ENCODE measurements at places on chromosomes 4 and X.

DNA sequence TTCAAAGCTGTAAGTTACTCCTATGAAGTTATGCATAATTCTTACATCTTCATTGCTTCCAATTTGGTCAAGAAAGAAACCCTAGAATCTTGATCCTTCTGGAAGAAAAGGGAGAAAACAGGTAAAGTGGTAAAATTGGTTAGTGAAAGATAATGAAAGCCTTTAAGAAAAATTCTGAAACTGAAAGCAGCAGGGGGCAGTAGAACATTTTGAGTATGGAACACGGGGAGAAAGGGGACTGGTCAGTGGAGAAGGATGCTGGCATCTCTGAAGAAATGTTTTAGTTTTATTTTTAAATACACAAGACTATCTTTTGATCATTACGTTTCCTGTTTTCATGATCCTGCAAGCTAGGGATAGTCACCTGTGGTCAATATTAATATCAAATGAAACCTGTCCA is 54.3 kb downstream of the SLIT2 start:
- DNase-seq, result peak; percentile 32

GRCh38 chr4:99863804-99864203 is 30.4 kb downstream of the LAMTOR3 start:
- DNase-seq, result peak; percentile 18

GRCh38 chrX:134542485-134542884 is 82.5 kb downstream of the HPRT1 start:
- peak; percentile 71 for DNase-seq

DNA sequence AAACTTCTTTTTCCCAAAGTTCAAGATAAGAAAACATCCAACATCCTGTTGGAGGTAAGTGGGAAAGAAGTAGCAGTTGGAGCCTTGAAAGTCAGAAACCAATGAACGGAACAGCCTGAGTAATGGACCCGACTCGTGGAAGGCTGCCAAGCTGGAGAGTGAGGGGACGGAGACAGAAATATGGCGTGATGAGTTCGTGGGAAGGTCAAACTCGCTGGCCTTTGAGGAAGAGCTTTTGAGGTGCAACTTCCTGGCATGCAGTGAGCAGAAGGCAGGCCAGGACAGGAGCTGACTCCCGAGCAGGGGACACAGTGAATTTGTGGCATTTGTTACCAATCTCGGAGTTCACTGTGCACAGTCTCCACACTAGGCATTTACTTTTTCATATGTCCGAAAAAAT is 1.0 kb upstream of the TRIML1 start:
- no peak for DNase-seq

- no peak for DNase-seq
Measured at GRCh38 chr4:6495736-6496135, 23.3 kb upstream of the PPP2R2C start.

DNA sequence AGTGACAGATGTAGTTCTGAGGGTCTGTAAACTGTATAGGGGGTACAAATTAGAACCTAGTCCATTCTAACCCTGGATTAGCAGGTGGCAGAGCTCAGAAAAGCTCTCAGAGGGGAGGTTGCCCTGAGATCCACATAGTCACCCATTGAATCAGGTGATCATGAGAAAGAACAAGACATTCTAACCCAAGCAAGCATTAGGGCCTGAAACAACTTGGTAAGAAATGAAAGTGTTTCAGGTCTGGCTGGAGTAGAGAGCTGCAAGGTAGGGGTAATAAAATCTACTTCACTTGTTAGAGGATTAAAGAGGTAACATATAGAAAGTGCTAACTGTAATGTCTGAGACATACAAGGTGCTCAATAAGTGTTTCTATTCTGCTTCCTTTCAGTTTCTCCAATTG is 8.8 kb upstream of the BMP2K start:
- no peak for DNase-seq

DNA sequence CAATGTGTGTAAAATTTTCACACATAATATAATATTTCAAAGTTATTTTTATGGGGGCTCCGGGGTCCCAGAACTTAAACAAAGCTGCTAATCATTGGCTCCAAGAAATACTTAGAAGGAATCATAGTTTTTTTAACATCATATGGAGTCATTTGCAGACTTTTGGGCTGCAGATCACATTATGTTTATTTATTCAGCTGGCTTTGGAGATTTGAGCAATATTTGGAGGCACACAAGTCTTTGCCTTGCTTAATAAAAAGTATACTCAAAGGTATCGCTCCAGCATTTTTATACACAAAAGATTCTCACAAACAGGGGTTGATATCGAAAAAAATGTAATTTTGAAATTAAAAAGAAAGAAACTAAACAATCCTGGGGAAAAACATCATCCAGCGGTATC is 382.5 kb upstream of the TENM3 start:
- peak; percentile 5 for DNase-seq

DNA sequence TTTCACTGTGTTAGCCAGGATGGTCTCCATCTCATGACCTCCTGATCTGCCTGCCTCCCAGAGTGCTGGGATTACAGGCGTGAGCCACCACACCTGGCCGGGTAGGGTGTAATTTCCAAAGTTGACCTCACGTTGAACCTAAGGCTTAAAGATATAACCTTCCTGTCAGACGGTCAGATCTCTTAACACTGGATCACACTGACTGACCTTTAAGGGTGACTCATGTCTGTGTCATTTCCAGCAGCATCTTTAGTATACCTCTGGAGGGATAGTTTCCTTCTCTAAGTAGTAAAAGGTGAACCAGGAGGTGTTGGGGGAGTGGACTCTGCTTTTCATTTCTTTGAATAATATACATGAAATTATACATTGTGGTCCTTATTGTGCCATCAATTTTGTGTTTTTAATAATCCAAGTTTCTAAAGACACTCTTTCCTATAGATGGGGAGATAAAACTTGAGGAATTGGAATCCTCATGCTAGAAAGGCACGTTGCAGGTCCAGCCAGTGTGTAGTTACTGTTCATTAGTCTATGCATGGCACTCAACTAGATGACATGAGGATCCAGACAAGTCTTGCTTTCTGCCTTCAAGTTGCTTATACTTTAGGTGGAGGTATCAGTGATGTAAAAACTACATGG is 45.7 kb downstream of the ARHGAP10 start:
- no peak for DNase-seq

DNA sequence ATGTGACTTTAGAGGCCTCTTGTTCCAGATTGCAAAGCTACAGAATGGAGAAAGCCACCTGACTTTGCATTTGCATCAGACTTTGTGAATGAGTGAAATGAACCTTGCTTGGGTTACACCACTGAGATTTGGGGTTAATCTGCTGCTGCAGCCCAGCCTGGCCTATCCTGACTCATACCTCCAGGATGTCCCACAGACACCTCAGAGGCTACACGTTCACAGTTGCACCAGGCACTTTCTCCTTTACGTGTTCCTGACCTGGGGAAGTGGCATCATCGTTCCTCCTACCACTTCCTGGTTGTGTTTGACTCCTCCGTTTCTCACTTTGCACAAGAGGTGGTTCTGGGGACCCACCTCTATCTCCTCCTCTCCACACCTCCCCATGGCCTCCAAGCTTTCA is 9.2 kb upstream of the SORCS2 start:
- DNase-seq, result no peak

DNA sequence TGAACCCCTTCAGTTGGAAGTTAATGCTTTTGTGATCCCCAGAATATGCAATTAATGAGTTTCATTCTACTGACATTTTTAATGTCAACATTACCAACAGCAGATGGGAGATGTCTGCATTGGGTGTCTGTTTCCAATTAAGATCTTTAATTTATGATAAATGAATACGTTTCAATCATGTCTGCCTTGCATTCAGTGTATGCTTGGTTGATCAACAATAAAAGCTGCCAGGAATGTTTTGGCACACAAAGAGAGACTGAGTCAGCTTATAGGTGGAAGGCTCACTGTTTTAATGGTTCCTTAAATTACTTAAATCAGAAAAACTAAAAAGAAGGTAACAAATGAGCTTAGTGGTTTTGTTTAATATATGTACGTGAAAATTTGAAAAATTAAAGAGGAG is 359.9 kb upstream of the CNKSR2 start:
- DNase-seq, result no peak

GRCh38 chr4:53676402-53676871 is 85.2 kb upstream of the LNX1 start:
- DNase-seq, result no peak

GRCh38 chr4:53185869-53186585 is 179.8 kb downstream of the SCFD2 start:
- DNase-seq, result peak; percentile 65

DNA sequence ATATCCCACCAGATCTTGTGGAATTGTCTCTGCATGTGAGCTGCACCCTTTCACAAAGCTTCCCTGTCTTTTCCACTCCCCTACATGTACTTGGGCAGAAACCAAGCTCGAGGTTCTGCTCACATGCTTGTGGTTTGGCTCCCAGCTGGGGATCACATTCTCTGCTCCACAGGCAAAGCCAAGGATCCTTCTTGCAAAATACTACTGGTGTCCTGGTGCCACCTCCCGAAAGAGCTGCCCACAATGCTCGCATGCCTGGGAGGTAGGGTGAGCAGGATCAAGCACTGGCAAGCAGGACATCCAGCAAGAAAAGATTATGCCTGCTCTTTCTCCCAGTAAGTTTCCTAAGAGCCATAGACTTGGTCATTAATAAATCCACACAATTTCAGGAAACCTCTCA is 45.1 kb upstream of the PPARGC1A start:
- DNase-seq, result peak; percentile 92

GRCh38 chr4:37002625-37003024 is 241.9 kb upstream of the NWD2 start:
- DNase-seq, result no peak

- peak; percentile 97 for DNase-seq
Measured at GRCh38 chr4:13988353-13989305, 361.1 kb upstream of the BOD1L1 start.

DNA sequence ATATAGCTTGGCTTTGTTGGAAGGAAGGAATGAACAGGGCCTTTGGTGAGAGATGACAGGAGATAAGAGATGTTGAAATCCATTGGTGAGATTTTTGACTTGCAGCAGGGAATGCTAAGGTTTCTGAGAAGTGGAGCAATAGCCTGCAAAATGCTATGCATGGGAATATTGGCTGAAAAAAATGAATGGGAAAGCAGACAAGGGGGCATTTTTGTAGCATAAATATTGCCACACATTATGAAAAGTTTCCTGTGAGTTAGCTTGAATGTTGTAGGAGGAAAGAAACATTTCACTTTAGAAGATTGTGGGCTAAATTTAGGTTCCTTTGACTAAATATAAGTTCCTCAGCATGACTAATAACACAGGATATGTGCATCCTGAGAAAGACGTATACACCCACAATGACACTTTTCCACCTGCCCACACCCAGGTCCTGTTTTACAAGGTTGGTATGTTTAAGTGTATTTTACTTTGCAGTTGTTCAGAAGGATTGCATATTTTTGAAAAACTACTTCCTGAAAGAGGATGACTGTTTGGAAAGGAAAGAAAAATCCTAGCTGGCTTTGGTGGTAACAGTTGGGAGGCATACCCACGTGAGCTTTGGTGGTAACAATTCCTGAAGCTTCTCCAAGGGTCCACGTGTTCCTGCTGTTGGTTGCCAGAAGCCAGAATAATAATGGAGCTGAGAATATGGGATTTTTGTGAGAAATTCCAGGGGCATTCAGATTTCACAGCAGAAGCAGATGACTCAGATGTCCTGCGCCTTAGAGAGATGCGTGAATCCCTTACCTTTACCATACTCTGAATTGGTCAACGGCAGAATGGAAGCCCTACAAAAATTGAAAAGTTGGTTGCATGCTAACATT is 28.5 kb downstream of the PHEX start:
- peak; percentile 3 for DNase-seq

DNA sequence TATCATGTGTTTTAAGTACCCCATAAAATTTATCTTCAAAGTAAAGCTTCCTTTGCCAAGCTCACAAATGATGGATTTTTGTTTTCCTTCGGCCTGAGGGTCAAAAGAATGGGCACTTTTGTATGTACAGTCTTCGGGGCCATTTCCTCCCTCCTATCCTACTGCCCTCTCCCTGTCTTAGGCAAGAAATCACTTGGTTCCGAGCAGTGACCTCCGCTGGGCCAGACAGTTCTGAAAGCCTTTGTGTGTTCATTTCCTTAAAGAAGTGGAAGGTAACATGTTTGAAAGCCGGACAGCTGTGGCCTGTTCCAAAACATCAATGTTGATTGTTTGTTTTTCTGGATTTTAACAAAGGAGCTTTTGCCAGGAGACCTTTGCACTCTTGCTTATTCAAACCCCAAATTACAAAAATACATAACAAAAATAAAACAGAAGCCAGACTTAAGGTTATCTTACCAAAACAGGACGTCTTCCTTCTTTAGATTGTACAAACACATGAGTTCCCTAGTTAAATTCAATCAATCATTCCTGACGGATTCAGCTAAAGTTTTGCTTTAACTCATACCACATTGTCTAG is 110.6 kb upstream of the LIMCH1 start:
- no peak for DNase-seq

- peak; percentile 88 for DNase-seq
Measured at GRCh38 chr4:159070742-159071141, 32.1 kb upstream of the RAPGEF2 start.

GRCh38 chr4:62544428-62544827 is 1344.3 kb downstream of the ADGRL3 start:
- peak; percentile 4 for DNase-seq

GRCh38 chr4:52051615-52052474 is 741 bp downstream of the SPATA18 start:
- DNase-seq, result peak; percentile 91

GRCh38 chrX:77427611-77428010 is 19.6 kb upstream of the FGF16 start:
- DNase-seq, result no peak

- peak; percentile 85 for DNase-seq
Measured at GRCh38 chr4:20251796-20252655, at the start of gene SLIT2. TSS of gene SLIT2 (plus strand) at chr4:20251905. CDS start at chr4:20253816, 1,911 bp downstream.

DNA sequence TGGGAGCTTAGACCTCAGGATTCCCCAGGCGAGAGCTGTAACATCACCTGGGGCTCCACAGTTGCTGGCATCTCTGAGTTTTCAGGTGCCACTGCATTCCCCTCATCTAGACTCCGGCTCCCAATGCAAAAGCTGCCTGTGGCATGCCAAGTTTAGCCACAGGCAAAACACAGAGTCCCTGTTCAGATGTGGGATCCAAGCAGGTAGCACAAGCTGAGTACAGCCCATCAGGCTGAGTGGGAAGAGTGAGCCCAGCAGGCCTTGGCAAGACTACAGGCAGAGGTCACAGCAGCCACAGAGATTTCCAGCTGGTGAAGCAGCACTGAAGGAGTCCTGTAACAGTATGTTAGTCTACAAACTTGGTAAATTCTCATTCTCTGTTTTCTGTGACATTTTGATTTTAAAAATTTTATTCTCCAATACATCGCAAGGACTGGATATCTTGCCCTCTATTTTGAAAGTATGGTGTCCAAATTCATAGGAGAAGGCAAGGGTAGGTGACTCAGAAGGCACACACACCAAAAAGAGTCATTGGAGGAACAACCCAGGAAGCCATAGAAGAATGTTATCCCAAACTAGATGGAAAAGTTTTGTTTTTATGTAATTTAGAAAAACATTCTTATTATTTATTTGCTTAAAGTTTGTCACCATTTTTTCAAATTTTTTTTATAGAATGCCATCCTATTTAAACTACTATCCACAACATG is 13.6 kb upstream of the CXCL2 start:
- peak; percentile 56 for DNase-seq

GRCh38 chr4:90081432-90082144 is 45.6 kb upstream of the CCSER1 start:
- no peak for DNase-seq

Data from astrocyte of the spinal cord (primary cell).